Fibroblast of skin of back (primary cell): ENCODE measurements at places on chromosomes 16 and 17.

GRCh38 chr17:28597606-28598383, 1.0 kb downstream of the SPAG5 start:
- no peak for DNase-seq

GRCh38 chr17:81401723-81402529, 6.7 kb downstream of the BAHCC1 start:
- peak; percentile 76 for DNase-seq

DNA sequence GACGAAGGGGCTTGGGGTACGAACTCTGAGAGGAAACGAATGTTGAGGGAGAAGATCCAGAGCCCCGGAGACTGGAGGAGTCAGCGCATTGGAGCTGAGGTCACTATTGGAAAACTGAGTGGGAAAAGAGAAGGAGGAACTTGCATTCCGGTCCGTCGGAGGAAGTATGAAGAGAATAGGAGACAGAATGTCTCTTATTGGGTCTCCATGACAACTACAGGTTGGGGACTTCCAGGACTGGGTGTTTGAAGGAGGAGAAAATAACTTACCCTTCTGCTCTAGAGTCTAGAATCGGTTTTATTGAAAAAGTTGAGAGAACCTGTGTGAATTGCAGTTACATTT, 537 bp downstream of the GOSR1 start:
- DNase-seq = peak; percentile 22

DNA sequence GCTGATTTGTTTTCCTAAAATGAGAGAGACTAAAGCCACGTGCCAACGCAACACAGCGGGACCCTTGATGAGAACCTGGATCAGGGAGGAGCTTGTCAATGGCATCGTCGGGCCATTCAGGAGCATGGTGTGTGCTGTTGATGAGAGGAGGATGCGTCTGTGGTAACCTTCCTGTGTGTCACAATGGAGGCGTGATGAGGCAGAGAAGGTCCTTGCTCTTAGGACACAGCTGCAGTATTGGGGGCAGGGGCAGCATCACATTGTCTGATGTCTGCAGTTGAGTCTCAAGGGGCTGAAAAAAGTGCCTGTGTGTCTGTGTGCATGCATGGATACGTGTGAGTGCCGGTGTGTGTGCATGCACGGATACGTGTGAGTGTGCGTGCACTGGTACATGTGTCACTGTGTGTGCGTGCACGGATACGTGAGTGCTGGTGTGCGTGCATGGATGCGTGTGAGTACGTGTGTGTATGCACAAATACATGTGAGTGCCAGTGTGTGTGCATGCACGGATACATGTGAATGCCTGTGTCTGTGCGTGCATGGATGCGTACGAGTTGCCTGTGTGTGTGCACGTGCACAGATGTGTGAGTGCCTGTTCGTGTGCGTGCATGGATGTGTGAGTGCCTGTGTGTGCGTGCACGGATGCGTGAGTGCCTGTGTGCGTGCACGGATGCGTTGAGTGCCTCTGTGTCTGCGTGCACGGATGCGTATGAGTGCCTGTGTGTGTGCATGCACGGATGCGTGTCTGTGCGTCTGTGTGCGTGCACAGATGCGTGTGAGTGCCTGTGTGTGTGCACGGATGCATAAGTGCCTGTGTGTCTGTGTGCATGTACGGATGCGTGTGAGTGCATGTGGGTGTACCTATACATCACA, 39.3 kb downstream of the BAIAP2 start:
- no peak for DNase-seq

- DNase-seq = no peak
Observed at GRCh38 chr16:24852281-24852721, 6.5 kb downstream of the SLC5A11 start.

DNA sequence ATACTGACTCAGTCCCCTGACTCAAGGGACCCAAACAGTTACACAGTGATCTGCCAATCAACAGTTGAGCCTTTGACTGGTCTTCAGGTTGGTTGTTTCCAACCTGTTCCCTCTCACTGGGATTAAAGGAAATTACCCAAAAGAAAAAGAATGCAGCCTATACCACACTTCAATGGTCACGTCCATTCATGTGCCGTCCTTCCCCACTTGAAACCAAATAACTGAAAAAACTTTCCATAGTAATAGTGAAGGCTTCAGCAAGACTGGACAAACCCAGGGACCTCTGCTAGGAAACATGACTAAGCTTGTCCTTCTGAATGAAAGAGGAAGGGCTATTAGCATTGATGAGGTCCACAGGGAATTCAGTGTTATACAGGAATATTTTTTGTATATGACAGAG, 30.6 kb downstream of the MRPS23 start:
- no peak for DNase-seq

DNA sequence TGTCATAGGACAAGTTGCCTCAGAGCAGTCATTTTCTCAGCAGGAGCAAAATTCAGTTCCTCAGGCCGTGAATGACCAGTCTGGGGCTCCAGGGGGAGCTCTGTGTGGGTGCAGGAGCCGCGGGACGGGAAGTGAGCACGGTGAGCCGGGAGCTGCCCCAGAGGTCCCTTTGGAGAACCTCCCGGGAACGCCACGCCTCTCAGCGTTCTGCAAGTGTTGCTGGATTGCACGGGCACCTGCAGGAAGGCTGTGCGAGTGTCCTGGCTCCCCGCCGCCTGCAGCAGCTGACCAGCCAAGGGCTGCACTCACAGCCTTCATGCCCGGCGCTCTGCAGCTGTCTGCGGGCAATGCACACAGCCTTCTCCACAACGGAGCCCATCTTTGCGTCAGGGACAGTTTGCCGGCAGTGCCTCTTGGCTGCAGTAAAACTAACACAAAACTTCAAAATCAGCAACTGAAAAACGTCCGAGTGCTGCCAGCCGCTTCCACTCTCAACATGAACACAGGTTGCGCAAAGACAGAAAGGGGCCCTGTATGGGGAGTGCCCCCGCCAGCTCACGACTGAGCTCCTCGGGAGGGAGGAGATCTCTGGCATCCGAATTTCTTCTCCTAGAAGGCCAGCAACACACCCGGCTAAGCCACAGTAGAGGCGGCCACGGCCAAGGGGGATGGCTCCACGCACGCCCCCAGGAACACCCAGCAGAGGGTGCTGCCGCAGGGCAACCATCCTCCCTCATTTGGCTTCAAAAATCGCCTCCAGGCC, 16.0 kb downstream of the NDUFAF8 start:
- DNase-seq = peak; percentile 69

DNA sequence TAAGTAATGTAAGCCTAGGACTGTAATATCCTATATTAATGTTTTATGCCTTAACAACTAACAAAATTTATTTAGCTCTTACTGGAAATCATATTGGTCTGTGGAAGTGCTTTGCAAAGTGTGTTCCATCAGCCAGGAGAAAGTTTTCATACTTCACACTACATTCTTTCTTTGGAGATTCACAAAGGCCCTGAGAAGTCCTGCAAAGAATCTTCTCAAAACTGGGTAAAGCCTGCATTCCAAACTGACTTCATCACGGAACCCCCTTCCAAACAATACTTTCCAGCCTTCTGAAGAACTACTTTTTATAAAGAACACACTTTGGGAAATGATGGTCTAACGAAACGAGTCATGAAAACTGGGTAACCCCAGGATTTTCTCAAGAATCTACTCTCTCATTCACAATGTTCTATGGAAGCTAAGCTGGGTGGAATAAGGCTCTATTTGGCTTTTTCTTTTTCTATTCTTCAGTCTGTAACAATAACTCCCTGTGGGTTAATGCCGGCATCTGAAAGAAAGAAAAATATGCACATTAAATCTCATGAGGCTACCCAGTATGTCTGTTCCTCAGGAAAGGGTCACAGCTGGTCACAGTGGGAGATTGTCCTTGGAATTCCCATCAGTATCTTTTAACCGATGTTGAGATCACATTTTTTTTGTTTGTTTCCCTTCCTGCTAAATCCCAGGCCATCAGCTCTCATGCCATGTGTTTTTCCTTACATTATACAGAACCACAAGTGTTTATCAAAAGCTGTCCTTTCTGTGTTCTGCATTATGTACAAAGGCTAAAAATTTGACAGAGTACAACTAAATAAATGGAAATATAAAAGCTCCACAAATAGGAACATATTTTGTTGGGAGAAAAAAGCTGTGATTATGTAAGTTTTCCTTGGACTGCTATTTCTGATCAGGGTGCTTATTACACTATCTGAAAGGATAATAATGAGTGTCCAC, 12.8 kb upstream of the AKAP1 start:
- DNase-seq = no peak

GRCh38 chr17:49241040-49241439, 10.5 kb upstream of the PHOSPHO1 start:
- no peak for DNase-seq

GRCh38 chr16:72819345-72819744, 228.6 kb downstream of the ZFHX3 start:
- peak; percentile 82 for DNase-seq

DNA sequence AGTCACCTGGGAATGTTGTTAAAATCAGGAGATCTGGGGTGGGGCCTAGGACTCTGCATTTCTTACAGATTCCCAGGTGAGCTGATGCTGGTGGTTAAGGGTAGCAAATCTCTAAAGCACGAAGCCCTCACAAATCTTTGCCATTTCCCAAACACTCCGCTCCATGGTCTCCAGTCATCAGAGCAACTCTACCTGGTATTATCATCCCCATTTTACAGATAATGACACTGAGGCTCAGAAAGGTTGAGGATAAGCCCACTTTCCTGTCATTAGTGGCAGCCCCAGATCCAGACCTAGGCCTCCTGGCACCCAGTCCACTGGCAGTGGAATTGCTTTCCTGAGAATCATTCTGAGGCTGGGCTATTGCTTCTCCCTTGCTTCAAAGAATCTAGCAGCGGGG, 8.7 kb downstream of the SLC46A1 start:
- DNase-seq = no peak

DNA sequence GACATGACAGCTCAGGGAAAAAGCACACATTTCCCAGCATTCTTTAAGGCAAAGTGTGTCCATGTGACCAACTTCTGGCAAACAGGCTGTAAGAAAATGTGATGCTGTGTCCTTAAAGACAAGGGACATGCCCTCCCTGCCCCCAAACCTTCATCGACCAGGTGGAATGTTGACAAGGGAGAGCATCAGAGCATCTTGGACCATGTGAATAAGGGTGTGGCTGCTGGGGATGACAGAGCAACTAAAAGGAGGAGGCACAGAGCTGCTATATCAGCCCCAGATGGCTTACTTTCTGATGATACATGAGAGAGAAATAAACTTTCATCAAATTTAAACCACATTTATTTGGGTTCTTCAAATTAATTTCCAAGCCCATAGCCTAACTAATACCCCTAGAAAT, 2.2 kb upstream of the ZNF23 start:
- DNase-seq = no peak

DNA sequence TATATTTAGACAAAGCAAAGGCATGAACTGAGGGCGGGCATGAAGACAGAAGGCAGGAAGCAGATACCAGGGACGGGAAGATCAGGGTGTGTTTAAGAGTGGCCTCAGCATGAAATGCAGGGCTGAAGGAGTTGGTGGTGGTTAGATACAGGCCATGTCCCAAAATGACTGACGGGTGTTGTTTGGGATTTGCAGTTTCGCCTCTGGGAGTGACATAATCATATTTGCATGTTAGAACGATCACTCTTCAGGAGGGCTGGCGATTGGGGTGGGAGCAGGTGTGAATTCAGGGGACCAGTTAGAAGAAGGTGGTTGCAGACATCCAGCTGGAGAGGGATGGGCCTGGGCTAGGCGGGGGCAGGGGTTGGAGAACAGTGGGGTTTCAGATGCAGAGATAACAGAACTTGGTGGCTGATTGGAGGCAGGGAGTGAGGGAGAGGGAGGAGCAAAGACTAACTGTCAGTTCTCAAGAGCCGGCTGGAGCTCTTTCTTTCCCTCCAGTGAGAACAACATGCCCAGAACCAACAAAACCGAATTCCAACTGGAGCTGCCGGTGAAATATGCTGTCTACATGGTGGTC, 27.2 kb upstream of the ITGAX start:
- no peak for DNase-seq

DNA sequence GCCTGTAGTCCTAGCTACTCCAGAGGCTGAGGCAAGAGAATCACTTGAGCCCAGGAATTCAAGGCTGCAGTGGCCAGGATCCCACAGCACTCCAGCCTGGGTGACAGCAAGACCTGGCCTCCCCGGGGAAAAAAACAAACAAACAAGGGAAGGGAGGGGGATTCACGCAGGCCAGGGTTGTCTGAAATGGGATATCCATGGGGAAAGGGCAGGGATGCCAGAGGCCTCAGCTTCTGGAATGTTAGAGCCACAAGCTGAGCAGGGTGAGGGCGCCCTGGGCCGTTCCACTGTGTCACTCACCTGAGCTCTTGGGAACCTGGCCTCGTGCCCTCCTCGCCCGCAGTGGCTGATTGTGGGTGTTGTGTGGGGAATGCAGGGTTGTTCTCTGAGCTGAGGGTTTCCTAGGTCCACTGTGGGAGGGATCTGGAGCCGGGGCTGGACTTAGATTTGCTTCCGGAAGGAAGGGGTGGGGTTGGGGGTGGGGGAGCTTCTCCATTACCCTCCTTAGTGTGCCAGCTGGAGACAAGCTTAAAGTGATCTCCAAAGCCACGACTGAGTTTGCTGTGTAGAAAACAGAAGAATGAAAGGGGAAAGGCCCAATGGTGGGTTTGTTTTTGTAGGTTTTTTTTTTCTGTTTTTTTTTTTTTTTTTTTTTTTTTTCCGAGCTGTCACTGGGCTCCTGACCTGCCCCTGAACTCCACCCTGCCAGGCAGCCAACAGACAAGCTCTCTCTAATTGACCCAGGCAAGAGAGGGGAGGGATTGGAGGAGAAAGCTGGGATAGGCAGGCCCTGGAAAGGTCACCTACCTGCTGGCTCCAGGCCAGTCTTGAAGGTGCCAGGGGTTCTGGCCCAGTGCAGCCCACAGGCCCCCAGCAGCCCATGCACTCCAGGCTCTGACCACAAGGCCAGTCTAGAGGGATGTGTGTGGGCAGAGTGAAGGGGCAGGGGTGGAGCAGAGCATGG, at the start of gene SULT1A1:
Gene SULT1A1, minus strand, starts transcription at position 414 of the 964 bp plus-strand sequence. CDS start 1,189 bp downstream, outside the sequence.
- no peak for DNase-seq

DNA sequence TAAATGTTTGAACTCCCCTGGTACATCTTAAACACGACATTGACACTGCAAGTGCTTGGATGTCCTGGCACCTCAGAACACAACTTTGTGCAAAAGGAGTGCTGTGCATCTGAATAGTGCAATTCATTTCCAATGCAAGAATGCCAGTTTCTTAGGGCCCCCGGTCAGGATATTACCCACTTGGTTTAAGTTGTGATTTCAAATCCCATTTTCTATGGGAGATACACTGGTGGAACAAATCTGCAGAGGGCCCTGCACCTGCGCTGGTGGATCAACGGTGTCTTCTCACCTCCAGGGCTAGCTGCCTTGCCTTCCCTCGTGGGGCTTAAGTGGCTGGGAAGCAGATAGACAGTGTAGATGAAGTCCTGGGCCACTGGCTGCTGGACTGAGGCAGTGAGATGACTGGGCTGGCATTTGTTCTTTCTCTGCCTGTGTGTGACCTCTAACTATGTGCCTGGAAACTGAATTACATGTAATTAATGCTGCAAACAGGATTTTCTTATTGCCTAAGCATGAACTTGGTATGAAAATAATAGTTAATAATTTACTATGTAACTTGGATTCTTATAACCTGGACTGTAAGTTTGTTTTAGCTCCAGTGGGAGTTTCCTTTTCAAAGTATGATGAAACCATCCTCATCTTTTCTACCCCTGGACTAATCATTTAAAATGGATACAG, 20.9 kb downstream of the HAPSTR1 start:
- no peak for DNase-seq
